Stimulated activated CD4-positive, alpha-beta T cell treated with anti-CD3 and anti-CD28 coated beads, Interleukin-15, amount 100 ng/mL, for 1 hour (primary cell): ENCODE measurements at places on chromosomes 2 and 18.

- DNase-seq, result no peak
Measured at GRCh38 chr2:39981883-39982311, 202.8 kb upstream of the THUMPD2 start.

GRCh38 chr2:240135706-240136012, 446 bp downstream of the COPS9 start:
- no peak for DNase-seq

- no peak for DNase-seq
Measured at GRCh38 chr2:12896318-12896982, 179.7 kb downstream of the TRIB2 start.

DNA sequence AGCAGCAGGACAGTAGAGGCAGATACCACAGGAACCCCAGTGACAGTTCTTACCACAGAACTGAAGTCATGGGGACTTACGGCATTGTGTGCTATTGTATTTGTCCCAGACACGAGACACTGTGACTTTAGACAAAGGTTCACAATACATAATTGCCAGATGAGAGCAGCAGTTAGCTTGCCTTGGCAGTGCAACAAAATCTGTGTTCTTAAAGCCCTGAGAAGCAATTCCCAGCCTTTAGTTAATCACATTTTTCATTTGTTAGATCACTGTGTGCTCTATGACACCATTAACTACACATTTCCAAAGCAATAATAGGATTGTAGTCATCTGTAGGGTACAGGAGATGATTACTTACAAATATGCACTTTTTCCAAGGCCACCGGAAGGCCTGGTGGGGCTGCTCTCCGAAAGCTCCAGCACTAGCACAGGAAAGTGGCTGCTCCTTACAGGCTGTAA, 97.5 kb upstream of the LDLRAD4 start:
- DNase-seq, result no peak

GRCh38 chr2:23260621-23261020, 124.4 kb upstream of the KLHL29 start:
- DNase-seq, result no peak

GRCh38 chr18:7232218-7232617, 1.3 kb downstream of the LRRC30 start:
- DNase-seq, result no peak

- DNase-seq, result no peak
Measured at GRCh38 chr2:88091943-88092342, 24.3 kb downstream of the SMYD1 start.

DNA sequence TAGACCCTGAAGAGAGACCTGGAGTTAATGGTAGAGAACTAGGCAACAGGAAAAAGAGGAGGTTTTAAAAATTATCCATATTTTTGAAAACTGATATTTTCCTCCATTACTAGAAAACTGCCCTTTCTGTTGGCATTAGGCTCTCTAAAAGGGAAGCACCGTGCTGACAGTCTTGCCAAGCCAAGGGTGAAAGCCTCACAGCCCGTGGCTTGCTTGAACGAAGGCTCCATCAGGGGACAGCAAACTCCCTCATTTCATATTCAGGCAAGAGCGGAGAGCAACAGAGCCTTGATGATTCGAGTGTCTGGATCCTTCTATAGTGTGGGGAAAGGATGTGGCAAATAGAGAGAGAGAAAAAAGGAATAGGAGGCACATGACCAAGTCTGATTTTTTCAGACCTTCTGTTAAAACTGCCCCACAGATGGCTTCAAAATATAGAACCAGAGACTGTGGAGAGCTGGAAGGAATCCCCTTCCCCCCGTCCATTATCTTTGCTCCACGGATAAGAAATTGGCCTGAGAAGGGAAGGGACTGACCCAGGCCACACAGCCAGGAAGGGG, 67.0 kb downstream of the CACNB4 start:
- DNase-seq, result no peak

DNA sequence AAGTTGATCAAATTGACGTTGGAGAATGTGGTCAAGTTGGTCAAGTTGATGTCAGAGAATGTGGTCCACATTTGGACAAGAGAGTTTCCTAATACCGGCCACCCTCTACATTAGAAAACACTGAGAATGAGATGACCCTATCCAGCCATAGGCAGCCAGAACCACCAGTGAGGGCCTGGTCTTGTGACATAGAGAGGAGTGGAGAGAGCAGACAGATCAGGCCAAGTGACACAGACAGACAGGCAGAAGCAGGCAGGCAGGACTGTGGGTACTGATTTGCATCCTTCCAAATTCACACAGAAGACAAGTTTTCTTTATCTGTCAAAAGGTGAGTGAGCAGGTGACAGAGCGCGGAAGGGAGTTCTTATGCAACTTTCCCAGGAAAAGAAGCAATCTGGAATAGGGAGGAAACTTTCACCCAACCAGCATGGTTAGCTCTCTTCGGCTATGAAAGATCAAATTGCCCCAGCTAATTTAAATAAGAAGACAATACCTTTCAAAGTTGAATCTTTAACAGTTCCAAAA, 109.1 kb upstream of the PID1 start:
- no peak for DNase-seq

GRCh38 chr2:49973917-49974368, 819.6 kb upstream of the FSHR start:
- DNase-seq, result peak; percentile 20

GRCh38 chr2:233040571-233040970, 8.1 kb downstream of the NEU2 start:
- no peak for DNase-seq

DNA sequence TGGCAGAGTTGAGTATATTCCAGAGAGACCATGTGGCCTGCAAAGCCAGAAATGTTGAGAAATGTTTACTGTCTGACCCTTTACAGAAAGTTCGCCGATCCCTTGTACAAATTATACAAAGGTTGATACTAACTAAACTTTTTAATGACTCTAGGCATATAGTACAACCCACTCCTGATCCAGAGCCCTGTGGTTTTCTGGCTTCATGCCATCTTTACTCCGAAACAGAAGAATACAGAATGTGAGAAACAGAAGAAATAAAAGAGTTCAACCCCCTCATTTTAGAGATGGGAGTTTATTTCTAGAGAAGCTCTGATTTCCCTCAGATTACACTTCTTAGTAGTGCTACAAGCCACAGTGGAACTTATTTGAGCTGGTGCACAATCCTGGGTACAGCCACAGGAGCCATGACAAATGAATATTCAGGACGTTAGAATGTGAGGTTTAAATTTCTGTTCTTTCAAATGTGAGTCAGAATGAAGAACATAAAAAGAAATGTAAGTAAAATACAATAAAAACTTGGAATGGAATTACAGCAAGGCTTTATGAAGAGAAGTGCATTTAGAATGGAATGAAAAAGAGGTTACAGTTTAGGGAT, 38.0 kb upstream of the SMCHD1 start:
- no peak for DNase-seq

- peak; percentile 23 for DNase-seq
Measured at GRCh38 chr2:118309946-118310680, 221.8 kb downstream of the INSIG2 start.

DNA sequence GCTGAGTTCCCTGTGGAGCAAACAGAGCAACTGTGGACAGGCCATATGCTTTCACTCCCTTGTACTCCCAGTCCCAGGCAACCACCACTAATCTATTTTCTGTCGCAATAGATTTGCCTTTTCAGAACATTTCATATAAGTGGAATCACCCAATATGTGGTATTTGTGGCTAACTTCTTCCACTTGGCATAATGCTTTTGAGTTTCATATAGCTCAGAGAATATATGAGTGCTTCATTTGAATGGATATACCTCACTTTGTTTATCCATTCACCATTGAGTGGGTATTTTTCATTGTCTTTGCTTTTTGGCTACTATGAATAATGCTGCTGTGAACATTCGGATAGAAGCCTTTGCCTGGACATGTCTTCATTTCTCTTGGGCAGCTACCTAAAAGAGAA, 151.9 kb downstream of the CERS6 start:
- DNase-seq, result no peak

- no peak for DNase-seq
Measured at GRCh38 chr2:170396799-170397459, 219.0 kb downstream of the MYO3B start.

DNA sequence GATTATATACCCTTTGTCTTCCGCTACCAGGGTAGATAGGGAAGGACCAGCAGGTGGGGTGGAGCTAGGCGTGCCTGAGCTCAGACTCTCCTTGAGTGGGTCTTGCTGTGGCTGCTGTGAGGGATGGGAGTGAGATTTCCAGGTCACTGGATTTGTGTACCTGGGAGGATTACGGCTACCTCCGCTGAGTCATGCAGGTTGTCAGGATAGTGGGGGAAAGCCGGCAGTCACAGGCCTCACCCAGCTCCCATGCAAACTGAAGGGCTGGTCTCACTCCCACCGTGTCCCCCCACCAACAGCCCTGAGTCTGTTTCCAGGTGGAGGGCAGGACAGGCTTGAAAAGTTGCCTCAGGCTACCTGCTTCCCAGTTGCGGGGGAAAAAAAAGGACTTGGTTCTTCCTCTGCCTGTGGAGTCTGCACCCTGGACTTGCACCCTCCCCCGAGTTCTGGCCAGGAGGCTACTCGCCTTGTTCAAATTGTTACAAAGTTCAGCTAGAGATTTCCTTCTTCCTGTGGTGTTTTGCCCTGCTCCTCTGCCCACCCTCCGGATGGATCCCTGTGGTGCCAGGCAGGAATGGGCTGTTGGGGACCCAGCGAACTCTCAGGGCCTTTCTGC, 268.3 kb downstream of the VAPA start:
- no peak for DNase-seq

GRCh38 chr2:176111309-176111663, 4.2 kb downstream of the HOXD11 start:
- no peak for DNase-seq

- DNase-seq, result no peak
Measured at GRCh38 chr18:10398571-10398970, 55.9 kb upstream of the APCDD1 start.

- no peak for DNase-seq
Measured at GRCh38 chr2:221322741-221323140, 249.4 kb downstream of the EPHA4 start.

DNA sequence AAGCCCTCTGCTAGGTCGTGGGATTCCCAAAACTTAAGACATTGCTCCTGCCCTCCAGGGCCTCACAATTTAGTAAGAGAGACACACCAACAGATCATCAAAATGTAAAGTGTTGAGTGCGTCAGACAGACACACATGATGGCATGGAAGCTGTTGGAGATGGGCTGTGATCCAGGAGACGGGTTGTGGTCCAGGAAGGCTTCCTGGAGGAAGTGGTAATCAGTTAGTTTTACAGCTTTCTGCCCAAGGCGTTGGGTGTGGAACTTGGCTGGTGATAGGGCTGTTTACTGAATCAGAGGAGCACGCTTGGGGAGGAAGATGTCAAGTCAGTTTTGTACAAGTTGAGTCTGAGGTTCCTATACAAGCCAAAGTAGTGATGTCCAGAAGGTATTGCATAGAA, 24.0 kb upstream of the GLI2 start:
- DNase-seq, result no peak

- no peak for DNase-seq
Measured at GRCh38 chr2:161199912-161200701, 39.9 kb downstream of the TANK start.

- DNase-seq, result no peak
Measured at GRCh38 chr2:566379-567313, 110.6 kb downstream of the TMEM18 start.

DNA sequence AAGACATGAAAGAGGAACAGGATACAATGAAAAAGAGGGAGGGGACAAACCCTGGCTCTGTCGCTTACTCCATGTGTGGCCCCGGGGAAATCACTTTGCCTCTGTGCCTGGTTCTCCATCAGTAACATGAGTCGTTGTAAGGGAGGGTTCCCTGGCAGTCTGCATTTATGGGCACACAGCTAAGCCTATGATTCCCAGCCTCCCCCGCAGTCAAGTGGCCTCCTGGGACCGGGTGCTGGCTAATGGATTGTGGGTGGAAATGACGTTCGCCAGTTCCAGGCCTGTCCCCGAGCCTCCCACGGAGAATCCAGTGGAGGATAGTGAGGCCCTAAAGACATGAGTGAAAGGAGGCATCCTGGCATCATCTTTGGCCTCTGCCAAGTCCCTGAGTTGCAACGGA, 42.7 kb downstream of the SFXN5 start:
- DNase-seq, result no peak

- no peak for DNase-seq
Measured at GRCh38 chr2:86783615-86784339, 6.9 kb downstream of the CD8A start.

- DNase-seq, result no peak
Measured at GRCh38 chr18:11047156-11047555, 102.2 kb downstream of the PIEZO2 start.

GRCh38 chr2:12538138-12538694, 178.5 kb upstream of the TRIB2 start:
- DNase-seq, result no peak

GRCh38 chr2:29810956-29811355, 110.4 kb downstream of the ALK start:
- DNase-seq, result no peak

DNA sequence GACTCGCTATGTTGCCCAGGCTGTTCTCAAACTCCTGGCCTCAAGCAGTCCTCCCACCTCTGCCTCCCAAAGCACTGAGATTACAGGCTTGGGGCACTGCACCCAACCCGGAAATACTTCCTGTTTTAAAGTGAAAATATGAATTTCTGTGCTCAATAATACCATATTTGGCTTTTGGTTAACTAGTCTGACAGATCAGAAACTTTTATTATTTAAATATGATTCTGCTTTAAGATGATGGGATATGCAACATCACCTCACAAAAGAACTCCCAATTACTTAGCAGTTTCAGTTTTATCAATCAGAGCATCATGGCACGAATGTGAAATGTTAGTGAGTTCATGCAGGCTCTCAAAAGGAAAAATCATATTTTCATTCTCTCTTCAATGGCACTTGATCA, 120.6 kb downstream of the PTRHD1 start:
- DNase-seq, result no peak

DNA sequence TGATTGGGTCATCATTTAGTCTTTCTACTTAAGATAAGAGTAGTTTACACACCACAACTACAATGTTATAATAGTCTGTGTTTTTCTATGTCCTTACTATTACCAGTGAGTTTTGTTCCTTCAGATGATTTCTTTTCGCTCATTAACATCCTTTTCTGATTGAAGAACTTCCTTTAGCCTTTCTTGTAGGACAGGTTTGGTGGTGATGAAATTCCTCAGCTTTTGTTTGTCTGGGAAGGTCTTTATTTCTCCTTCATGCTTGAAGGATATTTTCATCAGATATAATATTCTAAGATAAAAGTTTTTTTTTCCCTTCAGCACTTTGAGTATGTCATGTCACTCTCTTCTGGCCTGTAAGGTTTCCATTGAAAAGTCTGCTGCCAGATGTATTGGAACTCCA, 38.0 kb upstream of the SLC16A14 start:
- no peak for DNase-seq

DNA sequence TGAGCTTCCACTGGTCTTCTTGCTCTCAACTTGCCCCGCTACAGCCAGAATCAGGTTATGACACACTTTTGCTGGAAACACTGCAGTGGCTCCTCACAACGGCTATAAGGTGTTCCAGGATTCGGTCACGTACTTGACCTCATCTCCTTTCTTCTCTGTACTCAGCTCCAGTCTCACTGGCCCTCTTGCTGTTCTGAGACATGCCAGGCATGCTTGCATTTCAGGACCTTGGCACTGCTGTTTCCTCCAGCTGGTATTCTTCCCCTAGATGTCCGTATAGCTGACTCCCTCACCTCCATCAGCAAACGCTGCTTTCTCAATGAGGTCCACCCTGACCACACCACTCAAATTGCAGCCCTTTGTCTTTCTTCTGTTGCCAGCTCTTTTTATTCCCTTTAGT, 31.9 kb upstream of the C1GALT1C1L start:
- DNase-seq, result no peak
